Heart left ventricle (tissue), 16 donors: ENCODE measurements at places on chromosomes 11 and 22. TPM values are rescaled to one million over a fixed set of nuclear protein-coding genes. Genes with fewer than 3 reads are reported as not detected.

Gene ANGPTL5
- total RNA-seq = 0.83 TPM

- DNase-seq = no peak
Observed at GRCh38 chr11:73950869-73951710, at the start of gene DNAJB13. DNAJB13 (plus strand) TSS chr11:73951026; CDS start chr11:73951070, 44 bp downstream.

GRCh38 chr22:39457556-39458443 is 988 bp downstream of the MGAT3 start:
- peak; percentile 41 for DNase-seq

DNA sequence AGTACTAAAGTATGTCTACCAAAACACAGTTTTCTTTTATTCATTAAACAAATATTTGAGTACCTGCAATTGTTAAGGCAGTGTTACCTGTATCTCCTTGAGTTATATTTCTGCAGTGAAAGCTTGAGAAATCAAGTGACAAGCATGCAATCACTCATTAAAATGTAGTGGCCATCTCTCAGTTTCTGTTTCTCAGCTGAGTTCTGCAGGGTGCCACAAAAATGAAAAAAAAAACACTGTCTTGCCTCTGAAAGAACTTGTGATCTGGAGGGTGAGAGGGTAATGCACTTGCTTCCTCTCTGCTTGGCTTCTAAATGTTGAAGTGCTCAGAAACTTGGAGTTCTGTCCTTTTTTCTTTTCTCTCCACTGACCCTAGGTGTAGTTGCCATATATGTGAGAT is 6.8 kb downstream of the QSER1 start:
- DNase-seq = no peak

Gene PDE2A
- total RNA-seq = 24.1 TPM

Gene APLNR
- total RNA-seq = 6.8 TPM

Gene PNPLA5
- total RNA-seq = not detected

Gene OR5D14
- total RNA-seq = not detected

Gene HPX
- total RNA-seq = not detected
